ENCODE measurements at places on chromosomes 2 and 18.

- no peak overlapping the region for H3K27ac ChIP-seq
- H3K27me3 ChIP-seq: no peaks in the 10 kb centered on the region
- no peak overlapping the region for H3K4me3 ChIP-seq
- DNase-seq: no peak
These were observed 37.4 kb downstream of the DNMT3A start for GRCh38 chr2:25304321-25304720.

GRCh38 chr2:149136111-149136510 lies 97.6 kb downstream of the LYPD6B start:
- DNase-seq: no peak
- H3K4me3 ChIP-seq: no peak overlapping the region
- H3K36me3 ChIP-seq: no peaks in the 10 kb centered on the region
- H3K4me1 ChIP-seq: no peaks in the 10 kb centered on the region
- H3K27me3 ChIP-seq: no peaks in the 10 kb centered on the region

DNA sequence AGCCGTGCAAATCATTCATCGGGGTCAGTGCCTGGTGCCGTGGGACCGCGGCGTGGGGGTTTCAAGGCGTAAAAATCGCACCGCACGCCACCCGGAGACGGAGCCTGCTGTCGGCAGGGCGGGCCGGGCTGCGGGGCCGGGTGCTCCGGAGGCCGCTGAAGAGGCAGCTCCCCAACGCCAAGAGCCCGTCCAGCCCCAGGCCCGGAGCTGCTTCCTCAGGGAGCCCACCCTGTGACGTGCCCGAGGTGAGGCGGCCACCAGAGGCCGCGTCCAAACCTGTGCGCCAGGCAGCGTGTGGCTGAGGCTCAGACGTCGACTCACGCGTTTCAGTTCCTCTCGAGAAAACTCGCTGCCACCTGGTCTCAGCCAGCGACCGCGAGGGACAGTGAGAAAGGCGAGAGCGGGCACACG lies 98.1 kb downstream of the NFATC1 start:
- H3K4me1 ChIP-seq: no peaks in the 10 kb centered on the region
- H3K27me3 ChIP-seq: no peaks in the 10 kb centered on the region
- H3K27ac ChIP-seq: no peak overlapping the region
- no peak for DNase-seq
- no peaks in the 10 kb centered on the region for H3K36me3 ChIP-seq

- no peak overlapping the region for H3K27ac ChIP-seq
- peaks cover 11% of the 10 kb centered on the region for H3K27me3 ChIP-seq
- no peaks in the 10 kb centered on the region for H3K4me1 ChIP-seq
- no peak for DNase-seq
- H3K4me3 ChIP-seq: no peak overlapping the region
These were observed 250.1 kb downstream of the NDUFA10 start for GRCh38 chr2:239774933-239775622.

- H3K27ac ChIP-seq: no peak overlapping the region
- H3K4me1 ChIP-seq: no peaks in the 10 kb centered on the region
- no peak for DNase-seq
- no peaks in the 10 kb centered on the region for H3K27me3 ChIP-seq
- H3K4me3 ChIP-seq: no peak overlapping the region
These were observed 48.5 kb upstream of the ASPRV1 start for GRCh38 chr2:70009762-70010575.

- no peaks in the 10 kb centered on the region for H3K27me3 ChIP-seq
- H3K4me1 ChIP-seq: no peaks in the 10 kb centered on the region
- no peak for DNase-seq
- no peak overlapping the region for H3K4me3 ChIP-seq
- no peak overlapping the region for H3K27ac ChIP-seq
These were observed 164.7 kb downstream of the SLC8A1 start for GRCh38 chr2:40287195-40287594.

GRCh38 chr18:30404422-30404821 lies 638.1 kb downstream of the DSC3 start:
- no peak overlapping the region for H3K4me3 ChIP-seq
- H3K27me3 ChIP-seq: no peaks in the 10 kb centered on the region
- H3K27ac ChIP-seq: no peak overlapping the region

GRCh38 chr2:187500585-187501359 lies 52.7 kb upstream of the CALCRL start:
- peaks cover 25% of the 10 kb centered on the region for H3K36me3 ChIP-seq
- H3K4me1 ChIP-seq: peaks cover 63% of the 10 kb centered on the region
- peak; percentile 65 for DNase-seq
- no peaks in the 10 kb centered on the region for H3K27me3 ChIP-seq
- H3K4me3 ChIP-seq: no peak overlapping the region

DNA sequence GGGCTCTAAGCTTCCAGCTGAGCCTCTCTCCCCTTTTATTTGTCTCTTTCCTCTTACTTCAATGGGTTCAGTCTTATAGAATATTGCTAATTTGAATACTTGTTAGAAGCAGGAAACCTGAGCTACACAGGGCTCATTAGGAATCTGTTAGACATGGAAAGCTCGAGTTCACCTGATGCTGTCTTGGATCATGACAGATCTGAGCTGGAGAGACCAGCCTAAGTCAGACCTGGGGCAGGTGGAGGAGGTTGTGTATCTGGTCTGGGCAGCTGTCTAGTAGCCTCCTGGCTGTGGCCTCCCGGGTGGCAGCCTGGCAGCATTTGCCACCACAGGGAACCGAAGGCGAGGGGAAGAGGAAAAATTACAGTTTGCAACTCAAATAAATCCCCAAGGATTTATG lies 185.9 kb downstream of the ICOS start:
- no peaks in the 10 kb centered on the region for H3K36me3 ChIP-seq
- no peak overlapping the region for H3K27ac ChIP-seq
- H3K27me3 ChIP-seq: peaks cover 14% of the 10 kb centered on the region
- H3K4me1 ChIP-seq: no peaks in the 10 kb centered on the region

GRCh38 chr2:584863-585823 lies 92.1 kb downstream of the TMEM18 start:
- no peak overlapping the region for H3K27ac ChIP-seq
- H3K4me1 ChIP-seq: no peaks in the 10 kb centered on the region
- H3K36me3 ChIP-seq: no peaks in the 10 kb centered on the region
- no peaks in the 10 kb centered on the region for H3K27me3 ChIP-seq
- H3K4me3 ChIP-seq: no peak overlapping the region
- DNase-seq: no peak

GRCh38 chr2:240662681-240663080 lies 20.0 kb downstream of the AQP12B start:
- H3K4me3 ChIP-seq: no peak overlapping the region
- peaks cover 32% of the 10 kb centered on the region for H3K27me3 ChIP-seq
- DNase-seq: no peak
- H3K36me3 ChIP-seq: no peaks in the 10 kb centered on the region

- H3K27me3 ChIP-seq: no peaks in the 10 kb centered on the region
- peaks cover 20% of the 10 kb centered on the region for H3K4me1 ChIP-seq
- peaks cover 5% of the 10 kb centered on the region for H3K36me3 ChIP-seq
- peak overlapping the region; percentile 89 for H3K27ac ChIP-seq
- peak overlapping the region; percentile 60 for H3K4me3 ChIP-seq
These were observed 1.1 kb downstream of the PDIA6 start for GRCh38 chr2:10811517-10811916.

DNA sequence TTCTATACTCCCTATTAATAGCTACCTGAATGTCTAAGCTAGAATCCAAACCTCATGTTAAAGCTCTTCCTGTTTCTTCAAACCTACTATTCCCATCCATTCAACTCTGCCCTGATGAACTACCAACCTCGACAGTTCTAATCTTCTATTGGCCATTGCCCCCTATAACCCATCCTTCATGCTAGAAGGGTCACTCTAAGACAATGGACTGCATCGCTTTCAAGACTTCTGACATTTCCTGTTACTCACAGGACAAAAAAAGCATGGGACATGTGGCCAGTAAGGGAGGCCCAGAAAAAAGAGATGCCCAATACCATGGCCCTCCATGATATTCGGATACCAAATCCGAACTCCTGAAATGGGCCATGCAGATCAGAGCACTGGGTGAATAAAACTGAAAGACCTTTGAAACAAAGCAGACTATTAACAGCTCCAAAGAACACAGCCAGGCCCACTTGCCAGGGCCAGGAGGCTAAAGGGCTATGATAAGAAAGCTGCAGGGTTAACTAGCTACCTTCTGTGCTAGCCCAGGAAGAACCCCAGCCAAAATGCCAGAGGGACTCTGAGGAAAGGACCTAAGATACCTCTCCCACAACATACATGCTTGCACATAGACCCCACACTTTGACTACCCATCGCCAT lies 4.5 kb downstream of the B4GALT6 start:
- no peak overlapping the region for H3K4me3 ChIP-seq
- no peaks in the 10 kb centered on the region for H3K36me3 ChIP-seq
- H3K4me1 ChIP-seq: peaks cover 41% of the 10 kb centered on the region
- no peak for DNase-seq
- H3K27me3 ChIP-seq: no peaks in the 10 kb centered on the region

GRCh38 chr2:72897785-72898584 lies 10.8 kb downstream of the SPR start:
- peaks cover 9% of the 10 kb centered on the region for H3K27me3 ChIP-seq
- no peak for DNase-seq

GRCh38 chr2:170680172-170680941 lies 34.8 kb upstream of the SP5 start:
- DNase-seq: no peak
- H3K27ac ChIP-seq: no peak overlapping the region
- no peaks in the 10 kb centered on the region for H3K4me1 ChIP-seq
- H3K4me3 ChIP-seq: no peak overlapping the region
- H3K27me3 ChIP-seq: no peaks in the 10 kb centered on the region
- no peaks in the 10 kb centered on the region for H3K36me3 ChIP-seq

Data from Panc1 (cell line).